ENCODE measurements at places on chromosomes 2 and 18.

GRCh38 chr2:242017086-242017485, 147.6 kb downstream of the RTP5 start:
- DNase-seq = no peak

DNA sequence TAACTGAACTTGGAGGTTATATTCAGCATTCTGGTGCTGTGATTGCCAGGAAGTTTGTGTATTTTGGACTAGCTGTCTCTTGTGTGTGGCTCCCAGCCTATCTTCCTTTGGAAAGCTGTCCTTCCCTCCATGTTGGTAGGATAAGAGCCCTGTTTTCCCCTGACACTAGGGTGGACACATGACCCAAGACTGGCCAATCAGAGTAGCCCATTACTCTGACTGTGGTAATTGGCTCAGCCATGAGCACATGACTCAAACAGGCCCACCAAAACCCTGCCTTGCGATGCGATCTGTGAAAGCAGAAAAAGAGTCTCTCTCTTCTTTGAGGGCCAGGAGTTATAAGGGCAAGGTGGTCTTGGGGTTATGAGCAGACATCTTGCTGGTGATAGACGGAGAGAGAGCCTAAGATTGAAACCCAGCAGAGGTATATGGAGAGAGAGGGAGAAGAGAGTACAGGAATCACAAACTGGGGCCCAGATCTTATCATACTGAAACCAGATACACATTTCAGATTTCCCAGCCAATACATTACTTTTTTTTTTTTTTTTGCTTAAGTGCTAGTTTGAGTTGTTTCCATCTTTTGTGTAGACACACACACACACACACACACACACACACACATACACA, 45.3 kb upstream of the SERPINE2 start:
- peak; percentile 22 for DNase-seq

DNA sequence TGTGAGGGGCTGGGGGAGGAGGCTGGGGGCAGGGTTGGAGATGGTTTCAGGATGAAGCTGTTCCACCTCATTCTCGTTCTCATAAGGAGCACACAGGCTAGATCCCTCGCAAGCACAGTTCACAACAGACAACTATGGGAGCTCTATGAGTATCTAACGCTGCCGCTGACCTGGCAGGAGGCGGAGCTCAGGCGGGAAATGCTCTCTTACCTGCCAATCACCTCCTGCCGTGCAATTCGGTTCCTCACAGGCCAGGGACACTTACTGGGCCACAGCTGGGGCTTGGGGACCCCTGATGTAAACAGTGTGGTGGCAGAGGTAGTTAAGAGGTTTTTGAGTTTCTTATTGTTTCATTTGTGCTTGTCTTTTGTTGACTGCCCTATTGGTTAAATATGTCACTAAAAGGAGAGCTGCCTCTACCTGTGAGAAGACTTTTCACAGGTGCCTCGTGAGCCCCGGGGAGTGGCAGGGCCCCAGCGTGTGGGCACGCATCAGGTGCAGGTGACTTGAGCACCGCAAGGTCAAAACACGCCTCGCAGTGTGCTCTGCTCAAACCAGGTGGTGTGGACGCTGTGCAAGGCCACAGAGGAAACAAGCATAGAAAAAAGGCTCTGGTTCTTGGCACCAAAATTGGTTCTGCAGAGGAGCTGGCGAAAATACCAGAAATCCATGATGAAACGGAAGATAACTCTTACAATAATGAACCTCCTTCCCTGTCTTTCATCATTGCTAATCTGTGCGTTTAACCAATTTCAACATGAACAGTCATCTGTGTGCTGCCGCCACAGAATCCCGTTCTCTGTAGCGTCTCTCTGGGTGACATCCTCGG, 10.2 kb downstream of the MLPH start:
- no peak for DNase-seq

DNA sequence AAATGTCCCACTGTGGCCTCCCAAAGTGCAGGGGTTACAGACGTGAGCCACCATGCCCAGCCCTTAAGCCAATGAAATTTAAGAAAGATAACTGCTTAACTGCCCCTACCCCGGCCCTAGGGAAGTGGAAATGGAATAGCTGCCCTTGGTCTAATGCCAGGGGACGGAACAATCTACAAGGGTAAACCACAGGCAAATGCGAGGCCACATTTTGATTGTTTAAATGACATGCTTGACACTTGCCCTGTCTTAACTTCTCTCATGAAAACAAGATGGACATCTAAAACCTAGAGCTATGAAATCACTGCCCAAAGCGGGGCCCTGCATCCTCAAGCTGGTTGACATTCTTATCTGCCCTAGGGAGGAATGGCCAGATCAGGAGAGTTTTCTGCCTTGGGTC, 5.5 kb upstream of the ITSN2 start:
- no peak for DNase-seq

DNA sequence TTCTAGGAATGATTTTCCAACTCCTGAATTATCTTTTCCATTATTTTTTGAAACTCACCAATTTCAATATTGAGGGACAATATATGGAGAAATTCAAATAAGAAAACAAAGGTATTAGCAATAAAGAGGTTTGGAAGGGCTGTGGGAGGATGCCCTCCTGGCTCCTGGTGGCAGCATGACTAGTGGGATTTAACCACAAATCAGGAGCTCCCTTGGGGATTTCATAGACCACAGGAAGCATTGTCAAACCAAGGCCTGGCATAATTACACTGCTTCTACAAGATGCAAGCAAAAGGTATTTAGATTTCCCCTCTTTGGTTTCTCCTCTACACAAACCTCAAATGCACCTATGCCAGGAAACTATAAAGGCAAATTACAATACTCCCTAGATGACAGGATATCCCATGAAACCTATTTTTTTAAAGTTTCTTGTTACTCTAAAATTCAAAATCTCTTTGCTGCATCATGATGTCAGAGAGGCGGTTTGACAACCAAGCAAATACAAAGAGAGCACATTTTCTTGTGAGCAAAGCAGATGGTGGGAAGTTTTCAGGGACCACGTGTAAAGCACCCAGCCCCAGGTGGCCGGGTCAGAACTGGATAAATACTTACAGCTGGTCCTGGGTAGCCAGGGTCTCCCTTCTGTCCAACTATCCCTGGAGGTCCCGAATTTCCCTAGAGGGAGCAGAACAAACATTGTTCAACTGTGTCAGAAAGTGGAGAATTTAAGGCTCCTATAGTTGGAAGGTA, 67.9 kb downstream of the COL6A3 start:
- no peak for DNase-seq

DNA sequence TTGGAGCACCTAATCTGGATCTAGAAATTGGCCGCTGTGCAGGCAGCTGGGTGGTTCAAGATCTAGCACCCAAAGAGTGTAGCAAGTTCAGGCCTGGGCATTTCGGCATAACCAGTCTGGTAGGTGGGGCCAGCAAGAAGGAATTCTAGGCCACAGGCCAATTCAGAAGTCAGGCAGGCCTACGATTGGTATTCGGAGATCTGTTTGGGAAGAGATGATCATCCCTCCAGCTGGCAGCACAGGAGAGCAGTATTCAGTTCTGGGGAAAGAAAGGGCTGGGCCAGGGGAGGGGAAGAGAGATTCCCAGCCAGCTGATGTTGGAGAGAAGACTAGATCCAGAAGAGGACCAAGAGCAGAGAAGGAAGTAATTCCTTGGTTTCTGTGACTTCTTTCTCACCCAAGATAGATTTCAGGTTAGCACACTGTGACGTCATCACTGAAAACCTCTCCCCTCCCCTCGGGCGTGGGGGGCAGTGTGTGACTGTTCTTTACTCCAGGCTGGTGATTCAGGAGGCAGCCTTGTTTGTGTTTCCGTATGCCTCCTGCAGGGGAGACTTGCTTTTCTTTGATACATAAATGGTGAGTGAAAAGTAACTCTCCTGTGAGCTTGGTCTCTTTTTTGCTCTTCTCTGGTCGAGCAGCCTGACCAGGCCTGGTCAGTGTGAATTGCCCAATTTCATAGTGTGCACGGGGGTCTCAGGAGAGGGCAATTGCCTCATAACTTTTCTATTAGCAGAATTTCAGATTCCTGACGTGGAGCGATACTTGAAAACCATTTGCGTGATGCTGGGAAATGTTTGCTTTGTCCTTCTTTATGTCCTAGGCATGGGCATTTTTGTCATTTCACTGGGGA, 61.1 kb downstream of the MEIS1 start:
- no peak for DNase-seq

DNA sequence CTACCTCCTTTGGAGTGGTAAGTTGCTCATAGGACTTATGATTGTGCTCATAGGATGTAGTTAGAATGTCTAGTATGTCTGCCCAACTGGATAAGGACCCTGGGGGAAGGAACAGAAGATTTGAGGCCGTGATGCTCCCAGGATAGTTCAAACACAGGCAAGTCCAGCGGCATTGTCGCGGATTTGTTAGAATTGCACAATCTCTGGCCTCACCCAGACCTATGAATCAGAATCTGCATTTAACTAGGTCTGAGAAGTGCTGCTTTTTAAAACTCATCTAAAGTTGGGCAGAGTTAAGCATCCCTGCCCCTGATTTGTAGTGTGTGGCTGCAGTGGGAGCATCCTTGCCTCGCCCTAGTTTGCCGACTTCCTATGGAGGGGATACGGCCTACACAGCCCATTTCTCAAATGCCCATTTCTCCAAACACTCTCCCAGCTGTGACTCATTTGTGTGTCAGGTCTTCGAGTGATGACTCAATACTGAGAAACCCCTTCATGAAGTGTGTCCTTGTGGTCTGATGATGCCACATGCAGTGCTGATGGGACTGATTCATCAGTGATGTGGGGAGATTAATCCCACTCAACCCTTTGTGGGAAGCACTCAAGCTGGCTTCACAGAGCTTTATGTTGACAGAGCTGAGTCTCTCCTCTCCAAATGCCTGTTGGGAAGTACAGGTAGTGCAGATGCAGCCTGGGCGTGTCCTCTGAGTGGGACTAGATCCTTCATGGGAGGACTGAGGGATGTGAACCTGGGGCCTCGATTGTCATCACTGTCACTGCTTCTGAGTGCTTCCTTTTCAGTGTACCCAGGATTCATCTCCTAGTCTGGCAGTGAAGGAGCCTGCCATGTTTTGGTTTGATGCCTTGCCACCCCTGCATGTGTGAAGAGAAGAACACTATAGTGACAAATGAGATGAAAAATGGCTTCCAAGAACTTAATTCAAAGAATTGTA, 18.7 kb downstream of the SMIM21 start:
- no peak for DNase-seq

GRCh38 chr2:234763002-234763873, 188.6 kb upstream of the SH3BP4 start:
- no peak for DNase-seq

- DNase-seq = peak; percentile 88
Observed at GRCh38 chr2:60881047-60881932, at the start of gene REL. Gene REL, plus strand, starts transcription at chr2:60881574. Its CDS starts 267 bp downstream, at chr2:60881841.

- no peak for DNase-seq
Observed at GRCh38 chr2:197198890-197199289, 111.7 kb downstream of the ANKRD44 start.

GRCh38 chr18:72187956-72188355, 356.2 kb downstream of the CBLN2 start:
- DNase-seq = no peak

- DNase-seq = no peak
Observed at GRCh38 chr2:208315081-208315788, 49.2 kb downstream of the PIKFYVE start.

DNA sequence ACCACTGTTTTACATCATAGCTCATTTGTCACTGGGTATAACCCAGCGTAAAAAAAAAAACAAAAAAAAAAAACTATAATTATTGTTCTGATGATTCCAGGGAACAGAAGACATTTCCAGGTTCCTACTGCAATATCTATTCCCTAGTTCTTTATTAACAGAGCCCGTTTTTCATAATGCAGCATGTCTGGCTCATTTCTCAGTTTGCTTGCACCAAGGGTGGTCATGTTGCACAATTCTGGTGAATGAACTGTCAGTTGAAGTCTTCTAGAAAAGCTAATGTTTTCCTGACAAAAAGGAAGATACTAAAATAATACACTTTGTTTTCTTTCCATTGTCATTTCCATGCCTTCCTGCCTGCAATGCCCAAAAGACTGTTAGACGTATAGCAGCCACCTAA, 180.1 kb downstream of the RDH14 start:
- no peak for DNase-seq

DNA sequence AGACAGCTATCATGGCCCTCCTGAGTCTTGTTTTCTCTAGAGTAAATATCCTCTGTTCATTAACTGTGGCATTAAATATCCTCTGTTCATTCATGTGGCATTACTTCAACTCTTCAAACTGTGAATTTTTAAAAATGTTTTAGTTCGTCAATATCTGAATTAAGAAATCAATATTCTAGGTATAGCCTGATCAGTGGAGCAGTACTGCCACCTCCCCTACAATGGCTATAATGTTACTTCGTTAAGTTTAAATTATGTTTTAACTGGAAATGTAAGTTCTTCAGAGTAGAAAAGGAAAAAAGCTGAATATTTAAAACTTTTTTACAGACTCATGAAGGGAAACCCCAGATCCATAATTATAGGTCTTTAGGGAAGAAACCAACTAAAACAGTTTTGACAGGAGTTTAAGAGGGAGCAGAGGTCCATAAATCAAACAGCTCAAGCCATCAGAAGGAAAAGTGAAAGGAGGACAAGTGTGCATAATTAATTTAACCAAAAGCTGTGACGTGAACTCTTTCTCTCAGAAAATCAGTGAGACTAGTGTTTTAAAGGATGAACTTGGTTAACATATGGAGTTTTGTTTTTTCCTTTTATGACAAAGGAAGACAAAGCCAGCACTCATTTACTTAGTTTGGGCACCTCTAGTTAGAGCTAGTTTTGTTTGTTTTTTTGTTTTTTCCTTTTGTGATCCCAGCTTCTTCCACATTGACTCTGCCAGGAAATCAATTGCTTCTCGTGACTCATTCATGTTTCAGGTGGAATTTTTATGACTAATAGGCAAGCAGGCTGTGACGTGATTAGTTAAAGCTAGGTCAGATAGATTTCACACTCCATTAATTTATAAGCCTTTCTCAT, 44.9 kb downstream of the RBBP8 start:
- DNase-seq = no peak

DNA sequence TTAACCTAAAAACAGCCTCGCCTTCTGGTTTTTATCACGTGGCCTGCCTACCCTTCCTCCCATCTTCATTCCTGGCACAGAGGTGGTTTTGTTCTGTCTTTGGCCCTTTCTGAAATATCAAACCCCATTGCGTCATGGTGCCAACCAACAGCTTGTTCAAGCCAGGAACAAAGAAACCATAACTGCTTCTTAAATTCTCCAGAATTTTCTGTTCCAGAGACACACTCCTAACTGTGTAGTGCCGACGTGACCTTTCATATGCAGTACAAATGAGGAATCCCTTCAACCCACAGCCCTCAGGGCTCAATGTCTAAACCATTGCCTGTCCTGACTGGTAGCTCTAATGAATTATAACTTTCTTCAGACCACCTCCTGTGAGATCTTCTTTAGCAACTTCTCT, 82.2 kb upstream of the TNP1 start:
- DNase-seq = no peak

DNA sequence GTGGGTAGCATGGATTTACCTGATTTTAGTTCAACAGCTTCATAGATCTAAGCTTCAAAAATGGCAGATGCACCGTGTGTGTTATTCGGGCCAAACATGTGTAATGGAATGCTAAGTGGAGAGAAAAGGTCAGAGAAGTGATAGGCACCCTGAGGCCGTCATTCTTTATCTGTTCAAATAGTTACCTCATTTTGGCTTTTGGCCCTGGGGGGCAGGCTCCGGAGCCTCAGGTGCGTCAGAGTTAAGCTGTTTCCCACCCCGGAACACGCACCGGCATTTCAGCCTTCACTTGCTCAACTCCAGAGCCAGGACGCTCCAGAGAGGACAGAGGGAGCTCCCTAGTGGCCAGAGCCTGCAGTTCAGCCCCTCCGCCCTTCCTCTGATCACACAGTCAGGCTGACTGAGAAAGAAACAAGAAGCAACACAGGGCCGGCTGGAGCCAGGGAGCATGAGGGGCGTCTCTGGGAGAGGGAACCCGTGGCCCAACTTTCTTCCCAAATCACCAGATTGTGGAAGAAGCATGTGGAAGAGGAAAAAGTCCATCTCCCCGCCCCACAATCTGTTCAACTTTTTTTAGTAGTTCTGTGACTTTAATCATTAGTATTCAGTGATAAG, 135.2 kb upstream of the EPC2 start:
- peak; percentile 70 for DNase-seq

All from SK-N-DZ (cell line).